ENCODE measurements at places on chromosomes 2 and 18. TPM values are rescaled to one million over a fixed set of nuclear protein-coding genes. Genes with fewer than 3 reads are reported as not detected.

Gene PAX8
- 1.4 TPM for total RNA-seq

Gene SOWAHC
- total RNA-seq = 12.9 TPM

Gene MALL
- total RNA-seq = 0.49 TPM

Gene ANTXR1
- 26.7 TPM for total RNA-seq

Gene HAAO
- total RNA-seq = not detected

Gene CGREF1
- 1.3 TPM for total RNA-seq

Gene GNAL
- total RNA-seq = 52.5 TPM

Gene CCDC85A
- 12.1 TPM for total RNA-seq

Gene GPR35
- total RNA-seq = 1.5 TPM

Gene OXER1
- not detected for total RNA-seq

Gene SNED1
- 2.8 TPM for total RNA-seq

Gene SATB2
- 20.8 TPM for total RNA-seq

Gene STARD6
- not detected for total RNA-seq

Gene BARD1
- total RNA-seq = 33.6 TPM

Gene LBH
- 112 TPM for total RNA-seq

Gene EVA1A
- not detected for total RNA-seq

Gene SERPINB5
- total RNA-seq = not detected

Gene INHA
- not detected for total RNA-seq

Gene DSG4
- total RNA-seq = not detected

Gene CERKL
- 5.7 TPM for total RNA-seq

Gene UGT1A10
- not detected for total RNA-seq

Gene CELF4
- total RNA-seq = 38.4 TPM

Gene TMEM163
- total RNA-seq = 27.7 TPM

Gene RAB6D
- total RNA-seq = not detected

Gene DES
- 1.3 TPM for total RNA-seq

Gene NCKAP1
- total RNA-seq = 116 TPM

Gene FAM98A
- 38.9 TPM for total RNA-seq

Gene SH3YL1
- total RNA-seq = 21.4 TPM

Gene COL4A4
- total RNA-seq = 0.05 TPM

Gene CCDC178
- not detected for total RNA-seq

Gene FKBP1B
- total RNA-seq = 38.1 TPM

Gene GPR75
- total RNA-seq = 5.6 TPM

Gene IGFBP5
- total RNA-seq = 0.51 TPM

Gene GALNT14
- 14.4 TPM for total RNA-seq

Gene ALPG
- total RNA-seq = 2.4 TPM

Gene KANSL1L
- total RNA-seq = 26.4 TPM

Gene NEU4
- total RNA-seq = 0.88 TPM

Gene EGR4
- not detected for total RNA-seq

Gene AQP4
- total RNA-seq = not detected

Gene MROH2A
- not detected for total RNA-seq

Gene RMND5A
- 38.8 TPM for total RNA-seq

Gene SP140L
- 0.34 TPM for total RNA-seq

Gene TRABD2A
- not detected for total RNA-seq

Gene PREPL
- total RNA-seq = 38.4 TPM

Gene PFN4
- total RNA-seq = not detected

Gene DRC1
- 2.3 TPM for total RNA-seq

Gene COL6A3
- 0.07 TPM for total RNA-seq

Gene RRM2
- total RNA-seq = 21.2 TPM

Gene LBX2
- 0.96 TPM for total RNA-seq

Gene NEURL3
- total RNA-seq = not detected

Gene AGXT
- not detected for total RNA-seq

Gene TNS1
- total RNA-seq = 3.2 TPM

Gene PNPT1
- 21.0 TPM for total RNA-seq

Measured in glutamatergic neuron (in vitro differentiated cells).